ENCODE measurements at places on chromosomes 3 and 15.

DNA sequence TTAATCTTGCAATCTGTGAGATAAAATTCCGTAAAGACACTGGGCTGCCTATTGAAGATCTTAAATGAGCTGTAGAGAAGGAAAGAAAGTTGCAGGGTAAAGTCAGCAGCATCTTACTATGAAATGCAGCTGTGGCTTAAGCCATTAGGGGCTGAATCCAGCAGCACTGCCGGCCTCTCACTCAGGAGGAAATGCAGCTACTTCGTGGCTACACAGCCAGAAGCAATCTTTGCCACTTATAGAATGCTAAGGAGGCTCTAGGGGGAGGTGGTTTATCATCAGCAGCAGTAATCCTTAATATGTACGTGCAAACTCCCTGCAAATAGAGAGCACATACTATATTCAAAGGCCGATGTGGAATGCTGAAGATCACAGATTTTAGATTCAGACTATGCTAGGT, 19.1 kb upstream of the MCTP2 start:
- no peak for DNase-seq

GRCh38 chr3:140186421-140186920, 251.5 kb downstream of the CLSTN2 start:
- no peak for DNase-seq

- DNase-seq, result no peak
Observed at GRCh38 chr3:101989578-101990200, 140.4 kb downstream of the NFKBIZ start.

DNA sequence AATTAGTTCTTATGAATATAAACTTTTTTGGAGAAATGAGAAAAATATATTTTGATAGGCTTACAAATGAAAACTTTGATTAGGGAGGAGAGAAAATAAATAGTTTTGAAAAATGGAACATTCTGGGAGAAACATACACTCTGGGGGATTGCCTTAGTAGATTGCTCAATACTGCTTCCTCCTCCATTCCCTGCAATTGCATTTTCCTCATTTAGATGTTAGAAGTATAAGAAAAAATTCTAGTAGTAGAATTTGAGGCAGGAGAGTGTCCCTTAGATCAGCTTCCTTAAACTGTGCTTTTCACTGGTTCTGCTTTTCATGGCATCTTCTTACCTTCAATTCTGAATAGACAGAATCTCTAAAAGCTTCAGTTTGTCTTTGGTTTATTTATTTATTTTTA, 46.2 kb upstream of the CTDSPL2 start:
- no peak for DNase-seq

GRCh38 chr3:65961733-65962132, 77.0 kb downstream of the MAGI1 start:
- no peak for DNase-seq

GRCh38 chr3:49898991-49899390, 4.7 kb downstream of the MST1R start:
- no peak for DNase-seq

DNA sequence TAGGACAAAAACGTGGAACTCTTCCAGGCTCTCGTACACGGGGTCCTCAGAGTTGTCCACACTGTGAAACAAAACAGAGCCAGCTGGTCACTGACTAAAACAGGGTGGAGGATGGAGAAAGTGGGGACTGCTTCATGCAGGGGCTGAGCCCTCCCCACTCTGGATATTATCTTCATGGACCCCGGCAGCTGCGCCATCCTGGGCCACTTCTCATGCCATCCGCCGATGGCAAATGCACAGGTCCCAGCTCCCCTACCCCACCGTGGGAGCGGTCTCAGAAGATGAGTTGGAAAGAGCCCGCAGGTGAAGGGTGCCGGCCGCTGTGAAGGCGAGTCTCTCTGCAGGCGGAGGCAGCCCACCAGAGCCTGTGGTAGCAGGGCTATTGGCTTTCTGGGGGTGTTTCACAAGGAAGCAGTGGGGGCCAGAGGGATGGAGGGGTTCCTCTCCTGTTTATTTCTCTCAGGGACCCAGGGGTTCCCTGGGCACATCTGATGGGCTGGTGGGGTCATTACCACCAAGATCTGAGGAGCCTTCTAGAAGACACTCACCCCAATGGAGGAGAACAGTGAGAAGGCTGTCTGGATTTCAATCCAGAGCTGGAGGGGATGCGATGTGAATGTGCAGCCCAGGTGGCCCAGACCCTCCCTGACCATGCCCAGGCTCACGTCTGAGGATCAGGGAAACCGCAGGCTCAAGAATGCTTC, 177.3 kb downstream of the KLF13 start:
- no peak for DNase-seq

- DNase-seq, result no peak
Observed at GRCh38 chr3:51075221-51075775, 309.8 kb upstream of the MANF start.

DNA sequence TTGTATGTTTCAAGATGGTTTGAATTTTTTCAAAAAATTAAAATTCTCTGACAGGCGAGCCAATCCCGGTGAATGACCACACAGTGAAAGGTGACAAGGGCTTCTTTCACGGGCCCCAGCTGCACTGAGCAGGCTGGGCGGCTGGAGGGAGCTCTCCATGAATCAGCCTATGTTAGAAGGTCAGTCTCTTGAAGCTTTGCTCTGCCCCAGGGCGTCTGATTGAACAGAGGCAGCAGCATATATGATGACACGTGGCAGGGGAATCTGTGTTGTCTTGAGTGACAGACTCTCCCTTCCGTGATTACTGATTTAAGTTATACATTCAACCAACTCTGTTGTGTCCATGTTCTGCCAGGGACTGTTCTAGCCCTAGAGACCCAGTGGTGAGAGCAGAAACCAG, 51.5 kb downstream of the ISG20 start:
- no peak for DNase-seq

GRCh38 chr3:58388550-58389091, 45.0 kb downstream of the PDHB start:
- DNase-seq, result no peak
